Motor neuron (in vitro differentiated cells): ENCODE measurements at places on chromosomes 6 and 20. TPM values are rescaled to one million over a fixed set of nuclear protein-coding genes. Genes with fewer than 3 reads are reported as not detected.

GRCh38 chr6:33853026-33853425, 49.2 kb upstream of the MLN start:
- ATAC-seq, result no peak

DNA sequence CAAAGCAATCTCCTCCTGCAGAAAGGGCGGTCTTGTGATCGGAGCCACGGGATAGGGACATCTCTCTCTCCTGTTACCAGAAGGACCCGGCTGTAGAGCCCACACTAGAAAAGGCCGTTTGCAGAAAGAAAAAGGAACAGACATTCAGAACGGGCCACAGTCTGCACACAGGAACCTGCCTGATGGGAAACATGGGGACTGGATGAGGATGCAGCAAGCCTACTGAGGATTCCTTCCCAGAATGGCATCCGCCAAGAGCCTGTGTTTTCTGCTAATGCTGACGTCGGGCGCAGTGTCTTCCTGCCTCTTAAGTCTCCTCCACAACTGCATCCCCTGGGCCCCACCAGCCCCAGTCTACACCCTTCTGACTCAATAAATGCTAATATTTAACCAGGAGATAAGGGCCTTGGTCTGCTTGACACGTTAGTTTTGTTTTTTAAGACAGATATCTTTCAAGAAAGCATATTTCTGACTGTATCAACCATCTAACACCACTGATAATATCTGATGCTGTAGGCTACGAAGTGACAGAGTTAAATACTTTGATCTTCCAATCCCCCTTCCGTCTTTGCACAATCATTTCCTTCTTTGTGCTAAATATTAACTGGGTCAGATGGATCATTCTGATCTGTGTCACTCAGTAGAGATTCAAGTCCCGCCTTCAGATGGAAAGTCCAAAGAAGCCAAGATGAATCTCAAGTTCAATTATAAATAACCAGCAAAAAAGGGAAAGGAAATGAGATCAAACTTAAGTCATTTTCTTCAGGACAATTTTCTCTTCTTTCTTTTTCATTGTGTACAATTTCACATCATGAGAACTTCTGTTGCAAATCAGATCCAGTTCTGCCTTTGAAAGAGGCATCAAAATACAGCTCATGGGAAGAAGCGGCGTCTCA, 20.7 kb downstream of the FAM50B start:
- no peak for ATAC-seq

DNA sequence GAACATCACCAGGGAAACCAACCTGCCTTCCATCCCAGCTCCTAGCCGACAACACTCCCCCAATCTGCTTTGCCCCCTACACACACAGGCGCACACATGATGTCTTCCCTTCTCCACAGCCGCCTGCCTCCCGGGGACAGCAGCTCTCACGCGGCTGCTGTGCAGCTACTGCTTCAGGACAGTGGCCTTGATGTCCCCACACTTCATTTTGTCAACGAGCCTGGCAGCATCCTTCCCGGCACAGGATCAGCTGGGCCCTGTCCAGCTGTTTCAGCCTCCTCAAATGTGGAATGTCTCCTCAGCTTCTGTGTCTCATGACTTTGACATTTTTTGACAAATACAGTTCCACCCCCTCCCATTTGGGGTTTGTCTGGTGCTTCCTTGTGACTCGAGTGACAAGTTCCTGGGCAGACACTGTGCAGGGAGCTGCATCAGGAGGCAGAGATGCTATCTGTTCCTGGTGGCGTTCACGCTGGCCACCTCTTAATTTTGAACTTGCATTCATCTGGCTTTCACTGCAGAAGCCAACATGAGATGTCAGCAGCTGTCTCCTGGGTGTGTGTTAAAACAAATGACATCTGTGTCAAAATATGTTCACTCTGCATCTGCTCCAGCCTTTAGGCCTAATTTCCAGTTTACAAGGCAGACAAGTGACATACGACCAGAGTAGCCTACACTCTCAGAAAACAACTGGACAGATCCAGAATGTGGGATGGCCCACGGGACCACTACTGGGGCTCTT, 57.2 kb downstream of the GINS1 start:
- no peak for ATAC-seq

- peak; percentile 30 for ATAC-seq
These were observed 347.7 kb downstream of the PRKN start for GRCh38 chr6:162379757-162380409.

DNA sequence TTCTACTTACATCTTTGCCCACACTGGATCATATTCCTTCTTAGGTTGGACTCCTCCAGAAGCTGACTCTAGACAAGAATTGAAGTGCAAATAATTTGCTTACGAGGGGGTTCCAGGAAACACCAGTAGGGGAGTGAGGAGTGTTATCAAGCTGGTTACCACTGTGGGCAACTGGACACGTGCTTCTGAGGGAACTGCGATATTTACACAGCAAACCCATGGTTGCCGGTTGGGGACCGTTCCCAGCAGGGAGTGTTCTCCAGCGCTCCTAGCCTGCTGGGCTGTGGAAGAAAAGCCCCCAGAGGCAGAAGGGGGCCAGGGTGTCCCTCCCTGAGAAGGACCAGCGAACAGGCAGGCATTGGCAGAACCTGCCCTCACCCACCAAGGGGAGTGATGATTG, 21.7 kb downstream of the MDFI start:
- no peak for ATAC-seq

DNA sequence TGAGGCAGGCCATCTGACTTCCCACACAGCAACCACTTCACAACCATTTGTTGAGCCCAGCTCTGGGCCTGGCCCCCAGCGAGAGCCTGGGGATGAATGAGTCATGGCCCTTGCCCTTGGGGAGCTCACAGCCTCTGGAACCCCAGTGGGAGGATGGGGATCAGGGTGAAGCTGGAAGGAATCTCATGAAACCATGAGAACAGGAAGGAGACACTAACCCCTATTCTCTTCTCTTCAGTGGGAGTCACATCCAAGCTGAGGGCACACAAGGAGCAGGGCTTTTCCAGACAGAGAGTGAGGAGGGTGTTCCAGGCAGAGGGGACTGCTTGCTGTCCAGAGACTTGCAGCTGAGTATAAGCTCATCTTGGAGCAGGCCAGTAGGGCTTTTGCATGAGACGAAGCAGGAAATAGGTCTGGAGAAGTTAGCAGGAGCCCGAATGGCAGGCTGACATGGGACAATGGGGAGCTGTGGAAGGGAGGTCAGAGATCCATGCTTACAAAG, 7.5 kb downstream of the FOXS1 start:
- ATAC-seq, result no peak

GRCh38 chr20:60446267-60447111, 488.3 kb downstream of the CDH26 start:
- ATAC-seq, result no peak

DNA sequence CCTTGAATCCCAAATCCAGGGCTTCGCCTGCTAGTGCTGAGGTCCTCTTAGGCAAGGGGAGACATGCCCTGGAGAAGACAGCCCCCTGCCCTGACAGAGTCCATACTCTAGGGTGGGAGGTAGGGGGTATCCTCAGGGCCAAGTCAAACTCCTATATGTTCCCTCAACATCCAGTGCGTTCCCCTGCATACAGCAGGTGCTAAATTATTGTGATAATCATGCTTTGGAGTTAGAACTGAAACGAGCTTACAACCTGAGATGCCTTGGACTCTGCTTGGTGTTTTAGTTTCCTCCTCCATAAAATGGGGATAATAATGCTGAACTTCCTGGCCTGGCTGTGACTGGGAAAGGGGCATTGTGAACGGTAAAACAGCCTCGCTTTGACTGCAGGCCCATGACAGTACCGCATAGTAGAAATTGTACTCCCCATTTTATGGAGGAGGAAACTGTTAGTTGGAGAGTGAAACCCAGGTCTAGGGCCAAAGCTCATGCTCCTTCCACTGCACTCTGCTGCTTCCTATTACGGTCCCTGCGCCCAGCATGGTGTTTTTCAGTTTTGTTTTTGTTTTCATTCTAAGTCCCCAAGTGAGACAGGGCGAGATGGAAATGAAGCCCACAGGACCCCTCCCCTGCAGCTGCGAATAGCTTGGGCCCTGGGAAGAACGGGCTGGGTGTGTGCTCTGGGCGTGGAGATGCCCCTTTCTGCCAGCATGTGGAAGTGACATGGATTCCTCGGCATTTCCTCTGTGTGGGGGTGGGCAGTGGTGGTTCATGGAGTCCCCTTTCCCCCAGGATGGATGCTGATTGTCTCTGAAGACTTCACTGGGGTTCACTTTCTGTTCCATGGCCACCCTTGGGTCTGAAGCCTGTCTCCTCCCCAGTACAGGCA, 162.5 kb downstream of the VEGFA start:
- ATAC-seq, result no peak

GRCh38 chr6:47663462-47664216, 34.7 kb upstream of the ADGRF4 start:
- ATAC-seq, result no peak

DNA sequence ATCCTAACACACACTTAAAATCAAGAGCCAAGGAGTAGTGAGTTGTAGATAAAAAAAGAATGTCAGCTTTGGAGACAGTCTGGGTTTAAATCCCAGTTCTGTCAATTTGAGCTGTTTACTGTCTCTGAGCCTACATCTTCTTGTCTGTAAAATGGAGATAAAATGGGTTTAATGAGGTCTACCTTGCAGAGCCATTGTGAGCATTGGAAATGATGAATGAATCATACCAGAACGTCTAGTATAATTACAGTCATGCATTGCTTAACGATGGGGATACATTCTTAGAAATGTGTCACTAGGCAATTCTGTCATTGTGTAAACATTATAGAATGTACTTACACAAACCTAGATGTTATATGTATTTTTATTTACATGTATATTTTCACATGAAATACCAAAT, 17.6 kb upstream of the SGK2 start:
- ATAC-seq, result no peak

GRCh38 chr20:48847498-48848205, 19.9 kb upstream of the PREX1 start:
- no peak for ATAC-seq

DNA sequence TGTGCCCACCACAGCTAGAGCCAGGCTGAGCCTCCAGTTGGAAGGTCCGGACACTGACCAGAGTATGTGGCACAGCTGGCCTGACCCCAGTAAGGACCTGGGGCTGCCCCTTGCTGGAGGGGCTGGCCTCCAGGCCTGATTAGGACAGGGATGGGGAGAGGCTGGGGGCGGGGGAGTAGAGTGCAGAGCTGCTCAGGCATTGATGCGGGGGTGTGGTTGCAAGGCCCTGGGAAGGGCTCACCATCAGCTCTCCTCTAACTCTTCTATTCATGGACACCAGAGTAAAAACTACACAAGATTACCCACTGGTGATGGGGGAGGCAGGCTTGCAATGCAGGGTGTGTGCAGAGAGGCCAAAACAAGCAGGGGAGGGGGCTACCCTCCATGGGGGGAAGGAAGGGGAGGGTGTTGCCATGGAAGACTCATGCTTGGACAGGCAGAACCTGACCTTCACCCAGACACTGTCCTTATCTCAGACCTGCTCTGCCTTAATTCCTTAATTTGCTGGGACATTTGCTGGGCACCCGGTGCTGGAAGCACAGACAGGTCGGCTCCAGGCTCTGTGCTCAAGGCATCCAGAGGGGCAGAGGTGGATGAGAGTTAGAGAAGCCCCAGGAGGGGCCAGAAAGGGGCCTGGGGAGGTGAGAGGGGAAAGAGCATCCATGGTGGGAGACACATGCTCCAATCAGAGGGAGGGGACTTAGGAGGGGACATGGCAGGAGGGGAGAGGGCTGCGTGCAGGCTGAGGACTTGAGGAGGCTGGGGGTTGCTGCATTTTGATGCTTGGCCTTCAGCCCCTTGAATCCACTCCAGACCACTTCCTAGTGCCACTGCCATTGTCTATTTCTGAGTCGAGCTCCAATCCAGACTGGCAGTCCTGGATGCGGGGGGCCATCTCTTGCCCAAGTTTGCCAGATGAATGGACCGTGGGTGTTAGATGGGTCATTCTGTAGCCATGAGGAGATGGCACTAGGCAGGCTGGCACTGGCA, 7.6 kb upstream of the EMILIN3 start:
- ATAC-seq, result no peak

GRCh38 chr20:3051385-3052019, 5.7 kb downstream of the MRPS26 start:
- ATAC-seq, result no peak

DNA sequence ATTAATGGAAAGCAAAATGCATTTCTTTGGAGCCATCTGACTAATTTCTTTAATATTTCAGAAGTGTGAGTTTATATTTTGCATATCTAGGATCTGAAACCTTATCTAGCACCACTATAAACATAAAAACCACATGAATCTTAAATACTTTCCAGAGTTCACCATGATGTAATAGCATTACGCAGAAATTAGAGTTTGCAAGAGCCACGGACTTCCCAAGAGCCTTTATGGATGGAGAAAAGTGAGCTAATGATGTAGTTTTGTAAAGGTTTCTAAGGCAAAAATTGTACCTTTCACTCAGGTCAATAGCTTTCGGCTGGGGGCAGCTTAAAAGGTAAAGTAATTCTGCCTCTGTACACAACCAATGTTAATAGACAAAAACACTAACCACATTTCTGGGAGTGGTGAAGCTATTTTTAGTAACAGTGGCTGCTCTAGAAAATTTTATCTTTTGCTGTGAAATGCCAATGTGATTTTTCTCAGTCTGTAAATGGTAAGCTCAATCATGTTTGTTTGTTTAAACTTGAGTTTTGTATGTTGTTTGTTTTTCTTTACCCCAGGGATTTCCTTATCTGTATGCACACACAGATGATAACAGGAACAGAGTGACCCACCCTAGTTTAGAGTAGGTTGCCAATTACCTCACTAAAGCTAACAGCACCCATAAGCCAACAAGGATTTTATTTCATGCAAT, 80.5 kb downstream of the FILIP1 start:
- ATAC-seq, result no peak

- ATAC-seq, result no peak
These were observed 130.9 kb downstream of the CARMIL1 start for GRCh38 chr6:25410102-25410501.

GRCh38 chr6:20900389-20901160, 366.3 kb downstream of the CDKAL1 start:
- ATAC-seq, result peak; percentile 77

DNA sequence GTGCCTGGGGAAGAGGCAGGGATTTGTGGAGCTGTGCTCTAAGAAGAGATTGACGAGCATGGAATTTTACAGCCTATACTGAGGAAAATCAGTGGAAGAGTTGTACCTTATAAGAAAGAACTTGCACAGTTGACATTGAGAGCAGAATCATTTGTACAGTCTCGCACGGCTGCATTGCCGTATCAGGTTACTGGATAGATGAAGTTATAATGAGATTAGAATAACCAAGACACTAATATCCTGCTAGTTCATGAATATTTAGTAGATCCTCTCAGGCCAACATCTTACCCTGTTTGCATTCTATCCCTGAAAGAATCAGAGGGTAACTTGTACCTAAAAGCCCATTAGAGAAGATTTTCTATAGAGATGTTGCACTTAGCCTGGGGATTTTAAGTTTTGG, 447.1 kb downstream of the PREX1 start:
- no peak for ATAC-seq

DNA sequence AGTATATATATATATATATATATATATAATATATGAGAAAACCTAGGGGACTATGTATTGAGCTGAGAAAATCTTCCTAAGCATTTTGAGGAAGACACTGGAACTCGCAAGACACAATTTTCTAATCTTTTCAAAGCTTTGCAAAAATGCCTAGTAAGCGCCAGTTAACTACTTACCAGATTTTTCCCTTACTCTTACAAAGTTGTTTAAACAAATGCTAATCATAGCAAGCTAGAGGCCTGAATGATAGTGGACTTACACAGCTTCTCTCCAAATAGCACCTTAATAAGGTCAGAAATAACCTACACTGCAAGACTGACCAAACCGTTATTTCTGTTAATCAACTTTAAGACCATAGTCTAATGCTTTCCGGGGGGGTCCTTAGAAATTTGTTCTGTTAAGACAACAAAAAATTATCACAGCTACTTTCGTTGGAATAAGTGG, 56.1 kb upstream of the HFE start:
- no peak for ATAC-seq

The PCK1 gene
- total RNA-seq, result 0.66 TPM in 1 of 2 replicates, not detected in the other

The SLC22A7 gene
- total RNA-seq, result not detected in 2 replicates

The MYO6 gene
- 14.8 and 18.7 TPM in 2 replicates for total RNA-seq

The SERPINB1 gene
- total RNA-seq, result 0.43 and 0.44 TPM in 2 replicates

The AGER gene
- 9.5 and 11.8 TPM in 2 replicates for total RNA-seq
